C1 segment of cervical spinal cord (tissue), 14 donors: ENCODE measurements at places on chromosomes 7 and 10.

DNA sequence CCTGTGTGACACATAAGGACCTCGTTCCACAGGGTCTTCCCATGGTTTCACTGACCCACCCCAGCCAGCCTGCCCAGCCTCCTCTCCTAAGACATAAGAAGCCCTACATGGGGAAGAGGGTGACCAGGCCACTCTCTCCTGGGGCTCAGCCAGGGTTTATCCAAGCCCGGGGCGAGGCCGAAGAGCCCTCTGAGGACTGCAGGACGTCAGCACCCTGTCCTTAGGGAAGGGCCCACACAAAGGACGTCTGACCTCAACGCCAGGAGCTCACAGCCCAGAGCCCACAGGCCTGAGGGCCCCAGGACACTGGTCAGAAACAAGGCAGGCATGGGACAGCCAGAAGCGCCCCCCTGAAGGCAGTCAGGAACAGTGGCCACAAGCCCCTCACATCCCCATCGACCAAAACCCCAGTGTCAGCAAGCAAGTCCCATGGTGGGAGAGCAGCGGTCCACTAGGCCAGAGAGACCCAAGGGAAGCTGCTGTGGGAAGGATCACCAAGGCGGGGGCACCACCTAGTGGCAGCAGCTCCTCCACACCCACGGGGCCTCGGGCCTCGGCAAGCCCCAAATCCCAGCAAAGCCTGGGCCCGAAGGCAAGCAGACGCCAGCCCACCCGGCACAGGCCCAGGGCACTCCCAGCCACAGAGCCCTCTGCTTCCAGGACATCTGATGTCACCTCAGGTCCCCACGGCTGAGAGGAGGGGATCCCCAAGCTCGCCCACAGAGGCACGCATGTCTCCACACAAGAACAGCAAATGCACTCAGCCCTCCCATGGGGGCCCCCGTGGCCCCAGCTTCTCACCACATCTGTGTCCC lies 23.4 kb downstream of the MAD1L1 start:
- peak; percentile 45 for DNase-seq

DNA sequence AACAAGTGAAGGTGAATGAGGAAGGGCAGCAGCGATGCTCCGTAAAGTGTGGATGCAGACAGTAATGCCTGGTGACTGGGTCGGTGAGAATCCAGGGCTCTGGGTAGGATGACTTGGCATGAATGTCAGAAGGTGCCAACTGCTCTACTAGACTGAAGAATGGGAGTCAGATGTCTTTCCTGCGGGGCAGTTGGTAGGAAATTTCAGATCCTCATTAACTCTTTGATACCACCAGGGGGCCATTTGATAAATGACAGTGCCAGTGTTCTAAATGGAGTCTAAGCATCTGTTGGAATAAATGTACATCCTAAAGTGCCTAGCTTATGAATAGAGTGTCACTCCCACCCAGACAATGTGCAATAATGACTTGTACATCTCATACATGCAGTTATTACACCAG lies 462.0 kb downstream of the GRM8 start:
- DNase-seq: no peak

DNA sequence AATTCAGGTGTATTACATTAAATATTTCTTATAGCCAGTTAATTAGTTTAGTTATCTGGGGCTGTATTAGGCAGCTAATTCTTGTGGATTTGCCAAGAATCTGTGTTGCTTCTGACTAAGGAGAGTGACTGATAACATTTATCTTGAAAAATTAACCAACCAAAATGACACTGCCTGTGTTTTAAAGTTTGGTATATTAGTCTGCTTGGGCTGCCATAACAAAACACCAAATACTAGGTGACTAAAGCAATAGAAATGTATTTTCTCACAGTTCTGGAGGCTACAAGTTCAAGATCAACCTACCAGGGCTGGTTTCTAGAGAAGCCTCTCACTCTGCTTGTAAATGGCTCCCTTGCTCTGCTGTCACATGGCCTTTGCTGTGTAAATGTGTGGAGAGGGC lies 12.9 kb downstream of the EXOC4 start:
- DNase-seq: no peak

GRCh38 chr7:116041615-116042014 lies 11.1 kb upstream of the TFEC start:
- DNase-seq: no peak

- no peak for DNase-seq
Observed at GRCh38 chr10:72819053-72819452, 74.5 kb upstream of the OIT3 start.

DNA sequence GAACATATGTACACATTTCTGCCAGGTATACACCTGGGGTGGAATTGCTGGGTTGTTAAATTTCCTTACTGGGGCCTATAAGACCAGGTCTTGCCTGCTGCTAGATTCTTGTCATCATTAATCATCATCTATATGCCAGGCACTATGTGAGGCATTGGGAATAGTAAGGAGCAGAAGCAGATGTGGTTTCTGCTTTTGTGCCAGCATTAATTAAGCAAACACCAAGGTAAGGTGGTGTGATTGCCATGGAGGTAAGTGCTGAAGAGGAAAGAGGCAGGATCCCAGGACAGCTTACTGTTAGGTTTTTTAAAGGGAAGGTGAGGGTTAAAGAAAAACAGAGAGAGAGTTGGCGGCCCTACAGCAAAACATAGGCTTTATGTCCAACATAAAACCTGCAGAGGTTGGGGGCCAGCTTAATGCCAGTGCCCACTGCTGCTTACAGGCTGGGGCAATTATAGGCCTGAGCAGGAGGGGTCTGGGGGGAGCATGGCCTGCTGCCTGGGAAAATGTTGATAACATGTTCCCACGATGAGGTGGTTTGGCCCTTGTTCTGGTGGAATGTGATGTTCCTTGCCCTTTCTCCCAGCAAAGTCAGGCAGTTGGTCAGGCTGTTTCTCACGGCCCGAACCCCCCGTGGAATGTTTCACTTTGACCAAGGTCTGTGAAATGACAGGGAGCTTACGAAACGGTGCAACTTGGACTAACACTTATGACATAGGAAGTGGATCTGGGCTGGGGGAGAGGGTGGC lies 93.9 kb downstream of the RBM20 start:
- DNase-seq: no peak

GRCh38 chr10:98262571-98262970 lies 5.4 kb downstream of the LOXL4 start:
- DNase-seq: no peak

GRCh38 chr7:98760201-98760651 lies 109.6 kb downstream of the TMEM130 start:
- no peak for DNase-seq

DNA sequence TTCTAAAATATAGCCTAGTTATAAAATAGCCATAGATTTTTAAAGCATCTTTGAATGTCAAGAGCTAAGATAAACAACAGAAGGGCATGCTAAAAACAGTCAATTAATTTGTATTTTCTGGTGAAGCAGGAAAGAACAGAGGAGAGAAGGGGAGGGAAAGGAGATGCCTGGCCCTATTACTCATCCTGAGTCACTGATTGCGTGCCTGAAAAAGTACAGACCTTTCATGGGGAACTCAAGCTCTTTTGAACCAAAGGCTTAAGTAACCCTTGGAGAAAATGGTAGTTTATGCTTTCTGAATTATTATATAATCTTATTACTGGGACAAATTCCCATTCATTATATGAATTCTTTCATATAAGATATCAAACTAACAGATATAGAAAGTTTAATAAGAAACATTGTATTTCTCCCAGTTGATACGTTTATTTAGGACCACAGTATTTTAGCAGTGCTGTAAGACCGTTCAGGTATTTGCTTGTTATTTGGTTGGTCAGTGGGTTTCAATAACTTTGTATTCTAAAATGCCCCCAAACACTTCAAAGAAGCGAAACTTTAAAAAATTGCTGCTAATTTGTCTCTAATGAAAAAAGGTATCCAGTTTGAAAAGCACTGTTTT lies 151.3 kb downstream of the HGF start:
- no peak for DNase-seq

DNA sequence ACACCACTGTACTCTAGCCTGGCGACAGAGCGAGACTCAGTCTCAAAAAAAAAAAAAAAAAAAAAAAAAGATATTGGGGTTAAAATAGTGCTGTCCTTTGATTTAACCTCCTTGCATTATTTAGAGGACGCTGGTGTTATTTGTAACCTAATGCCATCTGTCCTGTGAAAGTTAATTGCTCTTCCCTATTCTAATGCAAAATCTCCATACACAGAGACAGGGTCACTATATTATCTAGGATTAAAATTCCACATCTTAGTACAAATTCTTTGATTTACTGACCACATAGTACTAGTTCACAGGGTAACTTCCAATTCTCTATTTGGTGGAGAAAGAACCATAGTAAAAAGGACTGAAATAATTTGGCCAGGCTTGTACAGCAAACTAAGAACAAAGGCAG lies 184.2 kb upstream of the STEAP4 start:
- DNase-seq: no peak

- no peak for DNase-seq
Observed at GRCh38 chr7:45182856-45183710, 25.5 kb downstream of the RAMP3 start.

- DNase-seq: no peak
Observed at GRCh38 chr10:120426306-120426705, 30.7 kb upstream of the PLPP4 start.

DNA sequence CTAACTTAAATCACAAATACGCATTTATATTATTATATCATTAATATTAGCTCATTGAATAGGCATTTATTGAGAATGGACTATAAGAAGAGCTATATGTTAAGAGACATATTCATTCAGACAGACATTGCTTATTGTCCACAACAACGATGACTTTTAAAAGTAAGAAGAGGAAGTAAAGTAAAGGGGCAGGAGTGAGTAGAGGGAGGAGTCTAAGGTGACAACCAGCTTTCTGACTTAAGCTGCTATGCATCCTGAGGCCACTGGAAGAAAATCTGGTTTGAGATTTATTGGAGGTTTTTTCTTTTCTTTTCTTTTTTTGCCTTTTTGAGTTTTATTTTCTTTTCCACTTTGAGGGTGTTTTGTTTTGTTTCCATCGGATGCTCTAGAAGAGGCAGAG lies 723.5 kb downstream of the GRM8 start:
- no peak for DNase-seq

- no peak for DNase-seq
Observed at GRCh38 chr10:119331061-119331460, 123.7 kb downstream of the GRK5 start.

DNA sequence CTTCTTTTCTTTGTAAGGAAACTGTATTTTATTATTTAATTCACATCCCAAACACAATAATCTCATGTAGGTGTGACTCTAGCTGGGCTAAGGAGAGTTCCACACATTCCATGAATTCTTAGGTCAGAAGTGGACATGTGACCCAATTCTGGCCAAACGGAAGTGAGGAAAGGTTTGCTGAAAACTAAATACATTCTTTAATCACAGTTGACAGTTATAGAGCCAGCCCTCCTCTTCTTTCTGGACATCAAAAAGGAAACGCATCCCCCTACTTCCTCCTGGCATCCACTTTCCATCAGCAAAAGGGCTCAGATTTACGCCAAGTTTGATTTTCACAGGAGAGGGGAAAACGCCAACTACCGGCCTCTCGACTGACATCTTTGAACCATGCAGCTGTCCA lies 774.4 kb upstream of the POM121L12 start:
- no peak for DNase-seq

GRCh38 chr7:135206941-135207391 lies 4.4 kb downstream of the WDR91 start:
- no peak for DNase-seq

DNA sequence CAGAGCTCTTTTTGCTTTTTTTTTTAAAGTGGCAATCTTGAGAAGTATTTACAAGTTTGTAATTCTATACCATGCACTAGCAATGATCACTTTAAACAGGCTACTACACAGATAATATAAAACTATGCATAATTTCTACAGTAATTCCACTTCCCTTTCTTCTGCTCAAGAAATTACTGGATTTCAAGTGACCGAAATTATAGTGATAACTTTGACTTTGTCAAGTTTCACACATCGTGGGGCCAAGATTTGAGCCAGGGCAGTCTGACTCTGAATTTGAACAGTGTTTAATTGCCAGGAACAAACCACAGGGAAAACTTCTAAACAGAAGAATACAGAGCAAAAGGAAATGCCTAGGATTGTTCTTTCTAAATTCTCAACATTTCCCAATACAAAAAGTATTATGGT lies 288.3 kb upstream of the MKLN1 start:
- DNase-seq: no peak

DNA sequence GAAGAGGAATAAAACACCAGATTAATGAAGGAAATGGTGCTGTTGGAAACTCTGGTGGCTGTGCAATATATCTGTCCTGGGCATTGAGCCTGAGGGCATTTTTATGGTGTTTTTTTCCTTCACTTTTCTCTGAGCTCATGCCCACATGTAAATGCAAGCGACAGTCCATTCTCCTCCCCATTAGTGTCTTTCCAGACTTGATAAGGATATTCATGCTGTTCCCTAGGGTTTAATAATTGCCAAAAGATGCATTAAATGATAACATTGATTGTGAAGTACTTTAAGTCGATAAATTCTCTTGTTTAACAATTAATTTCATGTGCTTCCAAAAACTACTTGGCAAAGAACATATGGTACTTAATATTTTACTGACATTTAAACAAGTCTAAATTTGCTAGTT lies 384.7 kb downstream of the MDFIC start:
- DNase-seq: no peak

DNA sequence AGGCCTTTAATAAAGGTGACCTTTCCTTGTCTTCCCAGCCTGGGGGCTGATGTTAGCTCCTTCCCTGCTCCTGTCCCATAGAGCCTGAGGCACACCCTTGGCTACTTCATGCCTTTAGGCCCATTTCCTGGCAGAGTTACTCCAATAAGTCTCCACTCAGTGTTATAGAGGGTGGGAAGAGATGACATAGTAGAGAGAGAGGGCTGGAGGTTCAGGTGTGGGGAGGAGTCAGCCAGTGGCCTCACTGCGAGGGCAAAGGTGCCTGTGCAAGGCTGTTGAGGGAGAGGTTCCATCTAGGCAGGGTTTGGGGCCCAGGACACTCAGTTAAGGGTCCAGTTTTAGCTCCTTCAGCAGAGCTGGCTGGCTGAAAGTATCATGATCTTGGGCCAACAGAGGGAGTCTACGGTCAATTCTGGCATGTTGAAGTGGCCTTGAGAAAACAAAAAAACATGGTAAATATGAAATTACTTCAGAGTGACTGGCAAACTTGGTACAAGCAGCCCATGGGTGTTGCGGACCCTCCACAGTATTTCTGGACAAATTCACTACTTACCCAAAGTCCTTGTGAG lies 67.9 kb downstream of the ZNF783 start:
- no peak for DNase-seq

DNA sequence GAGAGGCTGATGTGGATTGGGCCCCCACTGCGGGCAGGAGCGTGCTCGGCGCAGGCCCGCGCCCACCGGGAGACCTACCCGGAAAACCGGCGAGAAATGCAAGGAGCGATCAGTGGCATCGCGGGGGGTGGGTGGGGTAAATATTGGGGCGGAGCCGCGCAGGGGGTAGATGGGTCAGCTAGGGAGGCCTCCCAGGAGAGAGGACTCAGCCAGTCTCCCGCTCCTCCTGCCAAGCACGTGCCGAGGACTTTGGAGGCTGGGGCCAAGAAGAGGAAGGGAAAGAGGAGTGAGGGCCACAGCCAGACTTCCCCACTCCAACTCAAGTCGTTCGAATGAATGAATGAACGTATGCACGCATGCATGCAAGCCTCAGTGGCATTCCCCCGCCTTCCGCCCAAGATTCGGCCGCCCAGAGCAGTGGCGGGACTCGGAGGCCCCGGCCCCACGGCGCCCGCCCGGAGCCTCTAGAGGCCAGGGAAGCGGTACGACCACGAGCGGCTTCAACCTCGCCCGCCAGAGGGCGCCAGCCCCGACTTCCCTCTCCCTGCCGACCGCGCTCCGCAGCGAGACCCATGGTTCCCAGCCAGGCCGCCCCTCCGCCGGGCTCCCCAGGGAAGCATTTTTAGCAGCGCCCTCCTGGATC lies 3.6 kb downstream of the NPM3 start:
- DNase-seq: peak; percentile 35
